Fibroblast of skin of abdomen (primary cell): ENCODE measurements at places on chromosomes 12 and 14.
A peak's percentile ranks its signal among the peaks of the same experiment; 100 is the strongest.

- DNase-seq: peak; percentile 99
These were observed 657.5 kb upstream of the TBX3 start for GRCh38 chr12:115341442-115341841.

DNA sequence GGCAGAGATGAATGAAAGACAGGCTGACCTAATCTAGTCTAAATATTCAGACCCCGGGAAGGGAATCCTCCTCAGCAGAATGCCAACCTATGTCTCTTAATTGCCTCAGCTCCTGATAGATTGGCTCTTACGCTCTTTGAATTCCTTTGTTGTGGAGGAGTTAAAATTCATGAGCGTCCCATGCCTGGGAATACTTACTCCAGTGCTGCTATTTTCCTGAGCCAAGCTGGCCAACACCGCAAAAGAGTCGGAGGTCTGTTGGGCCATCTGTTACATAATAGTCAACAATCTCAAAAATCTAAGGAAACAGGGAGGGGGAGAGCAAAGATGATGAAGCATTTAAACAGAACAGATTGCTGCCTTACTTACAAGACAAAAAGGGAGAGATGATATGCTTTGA lies 182.8 kb downstream of the ASCL1 start:
- no peak for DNase-seq

- no peak for DNase-seq
These were observed 1473.7 kb downstream of the AACS start for GRCh38 chr12:126538888-126539287.

GRCh38 chr14:28762303-28762954 lies 4.2 kb upstream of the FOXG1 start:
- DNase-seq: no peak

- DNase-seq: no peak
These were observed 53.6 kb downstream of the C12orf42 start for GRCh38 chr12:103442182-103442555.

GRCh38 chr14:64674829-64675228 lies 29.4 kb upstream of the PLEKHG3 start:
- DNase-seq: no peak

DNA sequence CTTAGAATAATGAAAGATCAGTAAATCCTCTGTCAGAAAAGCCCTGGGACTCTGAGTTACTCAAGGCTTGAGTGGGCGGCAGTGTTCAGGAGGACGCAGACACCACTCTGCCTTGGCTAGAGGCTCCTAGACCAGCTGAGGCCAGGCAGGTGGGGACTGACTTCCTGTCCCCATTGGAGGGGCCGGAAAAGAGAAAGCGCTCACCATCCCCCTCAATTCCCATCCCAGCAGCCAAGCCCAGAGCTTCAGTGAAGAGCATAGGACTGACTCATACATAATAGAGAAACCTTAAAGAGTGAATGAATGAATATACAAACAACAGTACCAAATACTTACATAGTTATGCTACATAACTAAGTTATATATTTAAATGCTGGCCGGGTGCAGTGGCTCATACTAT lies 62.0 kb downstream of the PLEKHG7 start:
- no peak for DNase-seq

GRCh38 chr12:65123435-65124063 lies 2.4 kb upstream of the WIF1 start:
- peak; percentile 13 for DNase-seq

DNA sequence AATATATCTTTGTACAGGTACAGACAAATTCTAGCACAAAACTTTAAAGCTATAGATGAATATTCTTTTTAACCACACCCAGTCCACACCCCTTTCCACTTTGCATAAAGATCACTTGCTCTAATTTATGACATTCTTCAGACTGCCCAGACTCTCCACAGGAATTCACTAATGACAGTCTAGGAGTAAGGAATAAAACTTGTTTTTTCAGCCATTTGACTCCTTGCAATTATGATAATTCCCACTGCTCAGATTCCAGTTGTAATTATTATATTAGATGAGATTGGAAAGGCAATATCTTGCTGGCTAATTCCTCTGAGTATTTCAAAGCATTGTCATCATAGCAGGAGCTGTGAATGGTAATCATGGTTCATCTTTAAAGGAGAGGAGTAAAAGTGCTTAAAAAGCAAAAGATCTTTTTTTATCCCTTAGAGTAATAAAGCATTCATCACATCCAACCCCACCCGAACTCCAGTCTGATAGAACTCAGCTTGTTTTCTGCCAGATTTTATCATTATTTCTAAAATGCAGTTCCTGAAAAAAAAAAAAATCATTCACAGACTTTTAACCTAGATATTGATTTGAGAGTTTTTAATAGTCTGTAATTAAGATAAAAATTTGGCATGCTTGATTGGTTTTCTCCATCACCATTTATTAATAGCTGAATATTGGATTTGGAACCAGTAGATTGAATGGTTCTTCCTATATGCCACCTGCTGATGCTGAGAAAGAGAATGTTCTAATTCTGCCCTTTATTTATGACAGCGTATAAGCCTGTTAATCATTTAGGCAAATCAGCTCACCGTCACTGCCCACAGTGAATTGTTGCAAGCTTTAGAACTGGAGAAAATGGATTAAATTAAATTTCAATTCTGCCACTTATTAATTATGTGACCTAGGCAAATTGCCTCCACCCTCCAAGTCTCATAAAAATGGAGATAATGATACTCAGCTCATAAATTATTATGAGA lies 93.9 kb upstream of the RASSF8 start:
- DNase-seq: peak; percentile 57

GRCh38 chr14:42316693-42317092 lies 710.0 kb downstream of the LRFN5 start:
- no peak for DNase-seq

DNA sequence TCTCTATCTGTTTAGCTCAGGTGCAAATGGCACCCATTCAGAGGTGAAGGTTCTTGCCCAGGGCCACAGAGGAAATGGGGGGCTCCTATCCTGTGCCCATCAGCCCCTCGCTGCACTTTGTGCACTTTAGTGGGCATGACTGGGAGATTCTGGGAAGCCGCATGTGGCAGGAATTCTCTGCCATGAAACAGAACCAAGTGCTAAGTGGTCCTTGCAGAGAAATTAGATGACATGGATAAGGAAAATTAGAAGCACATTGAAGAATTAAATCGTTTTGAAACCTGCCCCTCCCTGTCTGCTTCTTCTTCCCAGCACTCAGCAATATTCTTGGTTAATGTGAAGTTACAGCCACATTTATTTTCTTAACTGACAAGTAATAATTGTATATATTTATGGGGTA lies 185.2 kb upstream of the RTL1 start:
- DNase-seq: no peak

DNA sequence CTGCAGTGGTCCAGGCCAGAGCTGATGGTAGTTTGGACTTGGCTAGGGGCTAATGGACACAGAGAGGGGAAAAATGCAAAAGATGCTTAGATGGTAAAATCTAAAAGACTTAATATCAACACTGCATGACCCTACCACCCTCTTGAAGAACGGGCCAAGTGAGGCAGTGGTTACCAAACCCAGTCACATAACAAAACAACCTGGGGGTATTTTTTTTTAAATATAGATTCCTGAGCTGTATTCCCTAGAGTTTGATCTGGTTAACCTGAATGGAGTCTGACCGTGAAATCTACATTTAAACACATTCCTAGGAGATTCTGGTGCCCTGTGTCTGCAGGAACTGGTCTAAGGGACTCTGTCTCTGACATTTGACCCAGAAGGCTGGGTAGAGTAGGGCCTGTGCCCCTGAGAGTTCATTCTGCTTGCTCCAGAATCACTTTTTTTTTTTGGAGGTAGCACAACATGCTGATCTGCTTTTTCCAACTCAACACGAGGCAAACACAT lies 15.7 kb downstream of the ABHD4 start:
- no peak for DNase-seq

DNA sequence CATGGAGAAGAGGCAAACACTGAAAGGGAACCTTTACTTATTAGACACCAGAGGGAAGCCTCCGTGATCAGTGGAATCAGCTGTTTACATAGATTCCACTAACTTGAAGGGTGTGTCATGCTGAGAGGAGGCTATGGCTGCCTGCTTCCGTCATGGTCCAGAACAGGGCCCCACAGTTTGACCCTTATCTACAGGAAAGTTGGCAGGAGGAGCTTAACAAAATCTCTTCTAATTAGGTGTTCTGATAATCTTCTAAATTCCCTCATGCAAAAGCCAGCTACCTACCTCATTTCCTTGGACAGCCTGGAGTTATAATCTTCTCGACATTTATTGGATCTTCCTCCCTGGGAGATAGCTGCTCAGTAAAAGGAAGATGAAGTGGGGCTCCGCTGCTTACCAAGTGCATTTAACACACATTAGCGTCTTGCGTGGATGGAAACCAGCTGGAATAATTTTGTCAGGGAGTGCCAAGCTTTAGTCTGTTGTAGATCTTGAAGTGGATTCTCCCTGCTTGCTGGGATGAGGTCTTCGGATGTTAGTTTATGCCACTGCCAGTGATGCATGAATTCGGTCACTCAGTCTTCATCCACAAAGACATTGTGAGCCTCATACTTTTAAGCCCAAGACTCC lies 171.0 kb downstream of the PAH start:
- DNase-seq: no peak

DNA sequence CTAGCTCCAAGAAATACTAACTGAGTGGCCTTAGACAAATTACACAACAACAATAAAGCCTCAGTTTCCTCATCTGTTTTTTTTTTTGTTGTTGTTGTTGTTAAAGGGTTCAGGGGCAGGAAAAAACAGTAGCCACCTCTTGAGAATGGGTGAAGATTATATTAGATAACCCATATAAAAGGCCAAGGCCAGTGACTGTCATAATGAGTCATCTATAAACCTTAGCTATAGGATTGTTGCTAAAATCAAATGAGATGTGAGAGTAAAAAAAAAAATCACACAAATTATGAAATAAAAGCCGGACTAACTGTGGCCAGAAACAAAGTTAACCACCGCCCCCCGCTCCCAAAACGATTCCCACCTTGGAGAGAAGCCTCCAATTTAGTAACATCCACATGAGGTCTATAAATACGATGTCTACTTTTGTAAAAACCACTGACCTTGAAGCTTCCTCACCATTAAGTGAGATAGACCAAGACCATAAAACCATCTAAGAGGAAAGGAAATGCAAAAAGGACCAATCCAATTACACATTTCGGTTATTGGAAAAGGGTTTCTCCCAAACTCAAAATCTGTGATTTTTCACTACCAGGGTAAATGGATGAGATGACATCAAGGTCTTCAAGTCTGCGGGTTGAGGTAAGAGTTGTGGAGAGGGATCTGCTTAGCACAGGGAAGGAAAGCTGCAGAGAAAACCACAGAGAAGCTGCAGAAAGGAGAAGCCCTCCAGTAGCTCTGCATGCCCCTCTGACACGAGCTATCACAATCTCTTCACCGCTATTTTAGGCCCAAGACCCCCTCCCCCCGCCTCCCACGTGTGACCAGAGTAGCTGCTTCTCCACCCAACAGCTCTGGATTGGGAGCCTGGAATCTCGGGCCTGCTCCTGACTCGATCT lies 1.0 kb downstream of the NAA25 start:
- peak; percentile 23 for DNase-seq

- DNase-seq: no peak
These were observed 18.5 kb downstream of the GLTP start for GRCh38 chr12:109861689-109862314.

GRCh38 chr12:3110578-3110977 lies 33.4 kb downstream of the TSPAN9 start:
- DNase-seq: no peak

DNA sequence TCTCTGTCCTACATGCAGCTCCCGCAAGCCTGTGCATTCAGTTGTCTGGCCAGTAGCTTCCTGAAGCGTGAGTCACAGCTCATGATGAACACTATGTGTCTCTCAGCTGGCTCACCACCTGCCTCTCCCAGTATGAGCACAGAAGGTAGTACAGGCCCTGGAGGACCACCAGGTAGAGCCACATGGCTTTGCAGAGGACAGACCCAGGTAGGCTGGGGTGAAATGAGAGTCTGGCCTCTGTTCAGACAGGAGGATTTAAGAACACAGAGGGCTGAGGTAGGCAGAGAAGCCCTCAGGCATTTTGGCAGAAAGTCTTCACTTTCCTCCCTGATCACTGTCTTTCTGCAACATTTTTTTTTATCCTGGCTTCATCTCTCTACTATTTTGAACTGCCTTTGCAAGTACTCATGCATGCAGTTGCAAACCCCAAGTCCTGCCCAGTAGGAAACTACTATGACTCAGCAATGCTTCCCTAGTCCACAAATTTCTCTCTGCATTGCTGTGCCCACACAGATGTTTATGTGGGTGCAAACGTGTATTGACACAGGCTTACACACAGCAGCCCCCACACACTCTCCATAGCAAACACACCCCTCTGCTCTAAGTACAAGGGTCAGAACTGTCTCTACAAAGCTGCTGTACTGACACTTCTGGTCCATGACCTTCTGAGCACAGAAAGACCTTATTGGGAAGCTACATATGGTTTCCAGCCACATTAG lies 7.2 kb upstream of the SDR9C7 start:
- DNase-seq: peak; percentile 71

DNA sequence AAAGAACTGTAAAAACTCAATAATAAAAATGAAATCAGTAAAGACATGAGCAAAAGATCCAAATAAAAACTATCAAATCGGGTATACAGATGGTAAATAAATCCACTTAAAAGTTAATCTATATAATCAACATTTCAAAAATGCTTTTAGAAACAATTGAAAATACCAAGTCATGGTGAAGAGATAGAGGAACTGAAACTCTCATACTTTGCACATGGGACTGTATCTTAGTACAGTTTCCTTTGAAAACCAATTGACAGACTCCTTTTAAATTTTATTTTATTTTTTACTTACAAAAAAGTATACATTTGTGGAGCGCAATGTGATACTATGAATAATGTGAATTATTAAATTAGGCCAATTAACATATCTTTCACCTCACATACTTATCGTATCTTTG lies 98.6 kb upstream of the FAR2 start:
- DNase-seq: no peak

DNA sequence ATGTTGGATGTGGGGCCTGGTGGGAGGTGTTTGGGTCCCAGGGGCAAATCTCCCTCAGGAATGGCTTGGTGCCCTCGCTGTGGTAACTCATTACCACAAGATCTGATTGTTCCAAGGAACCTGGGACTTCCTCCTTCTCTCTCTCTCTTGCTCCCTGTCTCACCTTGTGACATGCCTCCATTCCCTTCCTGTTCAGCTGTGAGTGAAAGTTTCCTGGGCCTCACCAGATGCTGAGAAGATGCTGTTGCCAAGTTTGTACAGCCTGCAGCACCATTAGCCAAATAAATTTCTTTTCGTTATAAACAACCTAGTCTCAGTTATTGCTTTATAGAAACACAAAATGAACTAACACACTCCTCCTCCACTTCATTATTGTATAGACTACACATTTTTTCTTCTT lies 759.8 kb upstream of the MDGA2 start:
- DNase-seq: no peak
